Activated naive CD4-positive, alpha-beta T cell treated with anti-CD3 and anti-CD28 coated beads, Interleukin-2, amount 10 ng/mL, durations not matched to agents 7 days and 5 days (primary cell): ENCODE measurements at places on chromosomes 16 and 17.

- DNase-seq, result no peak
Observed at GRCh38 chr17:44598329-44598728, 41.0 kb downstream of the FZD2 start.

GRCh38 chr16:47966325-47966724 lies 189.5 kb downstream of the ABCC12 start:
- DNase-seq, result no peak

GRCh38 chr17:16973760-16974540 lies 2.0 kb upstream of the TNFRSF13B start:
- DNase-seq, result no peak

- no peak for DNase-seq
Observed at GRCh38 chr16:9378876-9379275, 287.4 kb downstream of the HAPSTR1 start.

GRCh38 chr16:7304958-7305357 lies 27.7 kb upstream of the RBFOX1 start:
- no peak for DNase-seq

DNA sequence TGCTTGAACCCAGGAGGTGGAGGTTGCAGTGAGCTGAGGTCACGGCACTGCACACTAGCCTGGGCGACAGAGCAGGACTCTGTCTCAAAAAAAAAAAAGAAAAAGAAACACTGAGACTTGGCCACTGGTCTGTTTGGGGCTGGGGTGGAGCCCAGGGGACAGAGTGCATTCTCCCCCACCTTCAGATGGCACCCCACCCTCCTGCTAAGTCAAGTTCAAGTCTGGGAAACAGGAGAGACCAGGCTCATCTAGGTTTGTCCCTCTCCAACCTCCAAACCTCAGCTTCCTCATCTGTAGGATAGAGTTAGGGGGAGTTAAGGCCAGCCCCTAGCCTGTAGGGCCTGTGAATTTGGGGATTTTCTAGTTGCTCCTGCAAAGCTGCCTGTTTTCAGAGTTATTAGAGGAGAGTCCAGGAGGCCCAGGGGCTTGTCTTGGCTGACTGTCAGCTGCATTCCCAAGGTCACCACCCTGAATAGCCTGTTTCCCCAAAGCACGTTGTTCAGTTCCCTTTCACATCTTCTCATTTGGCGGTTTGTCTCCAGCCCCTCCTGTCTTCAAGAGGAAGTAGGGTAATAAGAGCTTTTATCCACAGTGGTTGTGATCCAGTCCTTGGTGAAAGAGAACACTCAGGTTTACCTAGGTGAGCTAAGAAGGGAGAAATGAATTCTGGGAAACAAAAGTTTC lies 2.2 kb downstream of the MT3 start:
- DNase-seq, result no peak

DNA sequence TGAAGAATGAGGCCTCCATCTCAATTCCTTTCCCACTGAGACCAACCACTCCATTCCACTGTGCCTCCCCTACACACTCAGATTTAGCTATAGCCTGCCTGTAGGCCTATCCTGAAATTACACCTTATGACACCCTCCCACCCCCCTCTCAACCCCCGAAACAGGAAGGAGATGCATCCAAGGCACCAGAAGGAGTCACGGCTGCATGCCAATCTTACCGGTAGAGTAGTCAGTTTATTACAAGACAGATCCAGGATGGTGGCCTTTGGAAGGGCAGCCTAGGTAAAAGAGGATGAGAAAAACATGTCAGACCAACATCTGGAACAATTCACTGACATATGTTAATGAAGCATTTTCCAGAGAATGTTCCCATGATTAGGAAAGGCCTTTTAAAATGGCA lies 2.6 kb downstream of the LRRC59 start:
- no peak for DNase-seq

- peak; percentile 25 for DNase-seq
Observed at GRCh38 chr16:5025171-5025632, 8.5 kb downstream of the NAGPA start.

DNA sequence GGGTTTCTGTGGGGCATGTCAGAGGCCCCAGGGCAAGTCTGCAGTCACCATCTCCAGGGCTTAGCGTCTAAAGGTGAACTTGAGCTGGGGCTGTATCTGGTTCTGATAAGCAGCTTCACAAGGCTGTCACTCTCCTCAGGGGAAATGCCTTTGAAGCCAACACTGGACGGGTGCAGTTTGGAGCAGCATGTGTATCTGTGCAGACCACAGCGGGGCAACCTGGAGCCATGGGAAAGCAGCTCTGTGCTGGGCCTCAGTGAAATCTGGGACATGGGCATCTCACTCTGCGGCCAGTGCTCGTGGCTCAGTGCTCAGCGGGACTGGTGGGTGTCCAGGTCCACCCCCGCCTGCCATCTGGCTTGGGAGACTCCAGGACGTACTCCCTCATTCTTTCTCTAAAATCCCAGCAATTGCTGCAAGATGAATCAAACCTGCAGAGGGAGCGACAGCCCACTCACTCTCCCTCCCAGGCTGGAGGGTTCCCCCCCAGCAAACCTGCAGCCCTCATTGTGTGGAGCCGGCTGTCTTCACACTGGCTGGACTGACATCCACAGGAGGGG lies 63.5 kb downstream of the PRMT7 start:
- DNase-seq, result no peak

DNA sequence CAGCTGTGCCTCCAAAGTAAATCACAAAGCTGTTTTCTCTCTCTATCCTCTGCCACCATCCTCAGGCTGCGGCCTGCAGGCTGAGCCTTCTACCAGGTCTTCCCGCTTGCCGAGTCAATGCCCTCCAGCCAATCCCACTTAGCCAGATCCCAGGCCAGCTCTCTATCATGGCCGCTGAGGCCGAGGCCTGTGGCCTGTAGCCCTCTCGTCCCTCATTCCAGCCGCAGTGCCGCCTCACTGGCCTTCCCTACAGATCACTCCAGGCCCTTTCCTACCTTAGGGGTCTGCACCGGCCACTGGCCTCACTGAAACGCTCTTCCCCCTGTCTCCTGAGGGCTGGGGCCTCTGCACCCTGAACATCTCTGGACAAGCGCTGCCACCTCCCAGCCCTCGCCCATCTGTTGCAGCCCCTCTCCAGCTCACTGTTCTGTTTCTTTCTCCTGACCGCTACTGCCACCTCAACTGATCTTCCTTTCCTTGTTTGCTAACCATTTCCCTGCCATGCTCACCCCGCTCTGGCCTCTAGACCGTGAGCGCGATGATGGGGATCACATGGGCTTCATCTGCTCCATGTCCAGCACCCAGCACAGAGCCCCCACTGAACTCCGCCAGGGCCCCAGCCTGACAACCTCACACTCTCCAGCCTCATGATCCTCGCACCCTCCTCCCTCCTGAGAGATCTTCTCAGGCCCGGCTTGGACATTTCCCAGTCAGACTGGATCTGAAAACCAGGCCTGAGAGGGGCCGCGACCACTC lies 8.5 kb downstream of the KNOP1 start:
- no peak for DNase-seq

DNA sequence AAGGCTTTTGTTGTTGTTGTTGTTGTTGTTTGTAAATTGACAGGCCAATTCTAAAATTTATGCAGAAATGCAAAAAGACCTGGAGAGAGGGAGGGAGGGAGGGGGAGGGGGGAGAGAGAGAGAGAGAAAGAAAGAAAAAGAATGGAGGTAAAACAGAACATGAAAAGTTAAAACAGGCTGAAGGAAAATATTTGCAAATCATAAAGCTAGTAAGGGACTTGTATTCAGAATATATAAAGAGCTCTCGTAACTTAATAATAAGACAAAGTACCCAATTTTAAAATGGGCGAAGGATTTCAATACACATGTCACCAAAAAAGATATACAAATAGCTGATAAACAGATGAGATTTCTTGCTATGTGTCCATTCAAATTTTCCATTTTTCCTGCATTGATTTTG lies 15.4 kb downstream of the TNRC6C start:
- no peak for DNase-seq

- DNase-seq, result peak; percentile 96
Observed at GRCh38 chr17:1648963-1649843, 463 bp downstream of the RILP start.

- DNase-seq, result no peak
Observed at GRCh38 chr16:7450440-7450839, 117.8 kb downstream of the RBFOX1 start.

DNA sequence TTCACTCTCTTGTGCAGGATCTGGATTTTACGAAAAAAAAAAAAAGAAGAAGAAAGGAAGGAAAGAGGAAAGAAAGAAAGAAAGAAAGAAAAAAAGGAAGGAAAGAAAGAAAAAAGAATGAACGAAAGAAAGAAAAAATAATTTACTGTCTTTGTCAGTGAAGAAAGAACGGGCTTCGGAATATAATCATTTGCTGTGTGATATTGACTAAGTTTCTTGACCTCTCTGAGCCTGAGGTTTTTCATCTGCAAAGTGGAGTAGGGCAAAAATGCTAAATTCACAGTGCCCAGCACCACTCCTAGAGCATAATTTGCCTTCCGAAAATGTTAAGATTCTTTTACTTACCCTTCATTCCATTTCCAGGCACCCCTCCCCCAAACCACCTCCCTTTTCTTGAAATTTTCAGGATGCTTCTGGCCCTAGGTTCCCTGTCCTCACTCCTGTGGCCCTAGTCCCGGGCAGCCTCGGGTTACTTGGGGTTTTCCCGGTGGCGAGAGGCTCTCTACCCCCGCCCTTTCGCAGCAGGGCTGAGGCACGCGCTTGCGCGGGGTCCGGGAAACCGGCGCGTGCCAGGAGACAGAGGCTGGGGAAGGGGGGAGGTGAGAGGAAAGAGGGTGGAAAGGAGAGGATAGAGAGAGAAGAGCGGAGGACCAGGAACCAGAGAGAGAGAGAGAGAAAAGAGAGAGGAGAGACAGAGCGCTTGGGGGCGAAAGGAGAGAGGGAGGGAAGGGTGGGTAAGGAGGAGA lies at the start of gene CNTNAP1:
CNTNAP1 (plus strand) TSS at position 556 of the 746 bp plus-strand sequence. CDS start 299 bp downstream, outside the sequence.
- no peak for DNase-seq

DNA sequence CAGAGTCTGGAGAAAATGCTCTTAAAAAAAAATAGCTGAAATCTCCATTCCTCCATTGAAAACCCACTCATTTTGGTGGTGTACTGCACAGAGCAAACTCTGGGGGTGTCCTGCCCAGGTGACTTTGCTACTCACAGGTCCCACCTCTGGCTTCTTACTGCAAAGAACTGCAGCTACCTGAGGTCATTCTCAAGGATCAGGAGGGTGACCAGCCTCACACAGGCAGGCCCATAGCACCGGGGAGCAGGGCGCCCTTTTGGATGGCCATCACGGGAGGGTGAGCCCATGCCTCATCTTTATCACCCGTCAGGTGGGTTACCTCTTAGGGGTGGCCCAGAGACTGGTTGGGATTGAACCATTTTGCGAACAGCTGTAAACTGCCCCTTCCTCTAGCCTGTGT lies 32.6 kb upstream of the BRD7 start:
- no peak for DNase-seq
